ENCODE measurements at places on chromosomes 1 and 21.

GRCh38 chr1:208163539-208163938 is 80.6 kb downstream of the PLXNA2 start:
- DNase-seq, result no peak

GRCh38 chr1:193303849-193304248 is 117.4 kb upstream of the B3GALT2 start:
- DNase-seq, result no peak

DNA sequence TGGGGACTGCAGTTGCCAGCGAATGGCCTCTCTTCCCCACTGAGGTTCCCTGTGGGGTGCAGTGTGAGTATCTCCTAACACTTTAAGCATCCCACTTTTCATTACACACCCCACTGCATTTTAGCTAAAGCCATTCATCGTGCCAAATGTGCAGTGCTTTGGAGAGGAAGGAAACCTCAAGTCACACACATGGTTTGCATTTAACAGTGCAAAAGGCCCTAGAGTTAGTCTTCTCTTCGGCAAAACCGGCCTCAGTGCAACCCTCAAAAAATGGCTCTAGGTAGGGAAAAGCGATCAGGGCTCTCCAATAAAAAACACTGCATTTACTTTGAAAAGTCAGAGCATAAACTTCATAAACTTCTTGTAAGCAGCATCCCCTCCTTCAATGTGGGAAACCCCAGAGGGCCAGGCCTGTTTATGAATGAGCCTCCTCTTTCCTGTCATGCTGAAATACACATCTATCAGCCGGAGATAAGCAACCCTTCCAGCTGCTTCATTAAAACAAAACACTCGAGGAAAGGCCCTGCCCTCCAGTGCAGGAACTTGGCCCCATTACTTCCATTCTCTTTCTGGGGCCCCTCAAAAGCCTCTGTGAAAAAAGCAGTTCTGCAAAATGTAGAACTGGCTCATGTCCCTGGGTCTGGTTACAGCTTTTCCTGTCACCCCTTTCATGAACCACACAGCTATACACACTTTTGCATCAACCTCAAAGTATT is 184.0 kb downstream of the CDC7 start:
- no peak for DNase-seq

DNA sequence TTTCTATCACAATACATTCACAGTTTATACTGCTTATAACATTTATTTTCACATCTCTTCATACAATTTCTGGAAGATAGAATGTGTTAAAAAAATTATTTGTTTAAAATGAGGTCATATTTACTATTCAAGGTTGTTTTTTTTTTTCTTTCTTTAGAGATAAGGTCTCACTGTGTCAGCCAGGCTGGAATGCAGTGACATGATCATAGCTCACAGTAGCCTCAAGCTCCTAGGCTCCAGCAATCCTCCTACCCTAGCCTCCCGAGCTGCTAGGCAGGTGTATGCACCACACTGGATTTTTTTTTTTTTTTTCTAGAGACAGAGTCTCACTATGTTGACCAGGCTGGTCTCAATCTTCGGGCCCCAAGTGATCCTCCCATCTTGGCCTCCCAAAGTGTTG is 19.0 kb upstream of the RNF11 start:
- DNase-seq, result no peak

Measured in gastrocnemius medialis (tissue), 4 donors.